HCT116 (cell line): ENCODE measurements at places on chromosomes 1 and 21.

GRCh38 chr21:27578741-27579265, 611.9 kb upstream of the ADAMTS5 start:
- DNase-seq: no peak

GRCh38 chr1:184800876-184801275, 46.2 kb upstream of the EDEM3 start:
- no peak for DNase-seq

DNA sequence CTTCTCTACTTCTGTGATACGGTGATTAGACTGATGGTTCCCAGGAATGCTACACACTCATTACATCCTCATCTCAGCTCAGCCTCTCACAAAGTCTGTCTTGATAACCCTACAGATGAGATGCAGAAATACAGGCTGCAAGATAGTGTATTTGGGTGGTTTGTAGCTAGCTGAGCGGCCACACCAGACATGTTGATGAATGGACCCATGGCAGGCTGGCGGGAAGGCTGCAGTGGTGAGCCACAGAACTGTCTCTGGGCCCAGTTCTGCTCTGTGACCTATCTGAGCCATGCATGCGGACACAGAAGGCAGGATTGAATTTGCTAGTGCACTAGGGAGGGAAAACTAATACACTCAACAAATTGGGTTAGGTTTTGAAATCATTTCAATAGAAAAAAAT, 71.9 kb downstream of the LRRN2 start:
- no peak for DNase-seq

- DNase-seq: no peak
These were observed 7.1 kb upstream of the NID1 start for GRCh38 chr1:236072001-236072400.

DNA sequence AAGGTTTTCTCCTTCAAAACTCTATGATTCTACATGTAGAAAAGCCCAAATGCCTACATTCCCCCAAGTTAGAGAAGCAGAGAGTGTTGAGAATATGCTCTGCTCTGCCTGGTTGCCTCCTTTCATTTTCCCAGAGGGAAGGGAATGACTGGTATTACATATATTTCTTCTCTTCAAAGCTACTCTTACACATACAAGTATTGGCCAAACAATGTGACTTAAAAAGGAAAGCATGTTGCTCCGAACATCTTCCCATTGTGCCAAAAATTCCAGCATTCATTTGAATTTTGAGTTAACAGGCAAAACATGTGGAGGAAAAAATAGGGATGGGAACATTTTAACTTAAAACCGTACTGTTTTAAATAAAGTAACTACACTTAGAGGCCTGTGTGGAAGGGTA, 125.2 kb downstream of the COQ8A start:
- DNase-seq: no peak

- no peak for DNase-seq
These were observed 27.2 kb downstream of the SYT6 start for GRCh38 chr1:114126261-114127095.

- DNase-seq: no peak
These were observed 5.1 kb downstream of the SYDE2 start for GRCh38 chr1:85195703-85196102.

- DNase-seq: no peak
These were observed 107.9 kb upstream of the DYNLT5 start for GRCh38 chr1:66644331-66644730.

DNA sequence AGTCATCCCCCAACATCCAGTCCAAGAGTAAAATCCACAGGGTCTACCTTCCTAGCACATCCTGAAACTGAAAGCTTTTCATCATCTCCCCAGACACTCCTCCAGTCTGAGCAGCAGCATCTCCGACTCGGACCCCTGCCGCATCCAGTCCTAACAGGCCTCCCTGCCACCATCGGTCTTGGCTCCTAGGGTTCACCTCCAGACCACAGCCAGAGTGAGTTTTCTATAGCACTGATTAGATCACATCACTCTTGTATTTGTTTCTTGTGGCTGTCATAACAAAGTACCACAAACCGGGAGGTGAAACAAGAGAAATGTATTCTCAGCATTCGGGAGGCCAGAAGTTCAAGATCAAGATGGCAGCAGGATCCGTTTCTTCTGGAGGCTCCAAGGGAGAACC, 187.8 kb downstream of the TOMM20 start:
- no peak for DNase-seq
